MM.1S (cell line): ENCODE measurements at places on chromosomes 5 and 9.

DNA sequence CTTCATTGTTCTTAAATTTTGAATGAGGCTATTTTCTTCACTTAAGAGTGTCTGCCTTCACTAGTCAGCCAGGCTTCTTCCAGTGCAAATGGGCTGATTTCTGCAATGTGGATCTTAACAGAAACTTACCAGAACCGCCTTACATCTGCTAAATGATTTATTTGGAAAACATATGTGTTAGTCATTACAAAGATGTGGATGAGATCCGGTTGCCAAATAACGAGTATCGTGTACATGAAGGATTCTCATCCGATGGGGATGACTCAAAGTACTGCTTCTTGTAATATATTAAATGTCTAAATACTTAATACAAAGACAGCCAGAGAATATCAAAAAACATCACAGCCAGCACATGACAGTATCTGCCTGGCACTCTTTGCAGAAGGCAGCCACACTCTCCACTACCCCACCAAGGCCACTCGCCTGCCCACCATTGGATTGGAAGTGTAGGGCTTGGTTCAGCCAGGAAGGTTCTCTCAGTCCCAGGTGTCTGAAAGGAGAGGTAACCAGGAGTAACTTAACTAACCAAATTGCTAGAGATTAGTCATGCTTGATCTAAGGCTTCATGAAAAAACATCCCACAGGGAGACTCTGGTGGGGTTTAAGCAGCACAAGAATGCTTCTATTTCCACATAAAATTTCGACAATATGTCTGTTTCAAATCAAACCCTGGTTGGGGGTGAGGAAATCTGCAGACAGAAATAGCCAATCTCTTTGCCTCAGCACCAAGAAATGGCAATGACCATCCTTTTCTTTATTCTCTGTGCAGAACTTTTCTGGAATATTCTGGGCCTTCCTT, 174.8 kb downstream of the GADD45G start:
- no peak for DNase-seq

- DNase-seq: no peak
Measured at GRCh38 chr9:122346478-122347347, 24.1 kb upstream of the PTGS1 start.

DNA sequence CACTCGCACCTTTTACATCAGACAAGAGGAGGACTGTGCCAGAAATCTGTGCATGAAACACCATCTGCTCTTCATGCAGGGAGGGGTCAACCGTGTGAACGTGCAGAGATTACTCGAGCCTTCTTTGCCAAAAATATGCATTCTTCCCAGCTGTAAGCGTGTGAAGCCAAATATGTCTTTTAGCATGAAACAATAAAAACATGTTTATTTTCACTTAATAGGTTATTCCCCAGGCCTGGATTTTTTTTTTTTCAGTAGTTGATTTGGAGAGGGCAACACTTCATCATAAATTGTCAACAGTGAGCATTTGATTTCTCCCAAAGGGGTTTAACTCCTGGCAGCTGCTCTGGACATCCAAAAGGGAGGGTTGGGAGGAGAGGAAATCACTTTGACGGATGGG, 23.8 kb downstream of the PLAC8L1 start:
- DNase-seq: no peak

DNA sequence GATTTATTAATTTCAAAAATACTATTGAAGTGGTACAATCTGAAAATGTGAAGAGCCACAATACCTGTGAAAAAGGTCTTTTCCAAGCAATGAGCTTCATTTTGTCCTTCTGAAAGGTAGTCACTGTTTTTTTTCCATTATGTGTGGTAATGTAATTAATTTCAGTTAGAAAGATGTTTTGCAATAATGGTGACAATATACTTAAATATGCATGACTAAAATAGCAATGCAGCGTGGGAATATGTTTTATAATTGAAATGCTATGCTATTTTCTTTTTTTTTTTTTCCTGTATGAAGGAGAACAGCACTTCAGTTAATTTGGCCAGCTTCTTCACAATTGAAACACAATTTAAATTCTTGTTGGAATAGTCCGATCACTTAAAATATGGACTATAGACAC, 41.9 kb downstream of the NPR3 start:
- DNase-seq: no peak

DNA sequence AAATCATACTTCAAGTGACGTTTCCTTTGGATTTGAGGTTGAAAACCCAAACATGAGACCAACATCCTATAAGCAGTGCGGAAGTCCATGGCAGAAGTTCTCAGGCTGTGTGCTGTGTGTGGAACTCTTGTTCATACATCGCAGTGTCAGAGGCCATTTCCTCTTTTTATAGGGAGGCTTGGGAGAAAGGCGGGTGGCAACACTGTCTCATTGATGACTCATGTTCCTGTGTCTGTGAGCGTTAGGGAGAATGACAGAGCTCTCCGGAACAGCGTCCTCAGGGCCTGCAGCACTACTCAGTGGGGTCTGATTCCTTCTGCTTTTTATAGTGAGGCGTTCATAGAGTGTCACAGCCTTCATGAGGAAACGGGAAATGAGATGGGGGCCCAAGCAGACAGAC, 98.8 kb upstream of the BASP1 start:
- no peak for DNase-seq

DNA sequence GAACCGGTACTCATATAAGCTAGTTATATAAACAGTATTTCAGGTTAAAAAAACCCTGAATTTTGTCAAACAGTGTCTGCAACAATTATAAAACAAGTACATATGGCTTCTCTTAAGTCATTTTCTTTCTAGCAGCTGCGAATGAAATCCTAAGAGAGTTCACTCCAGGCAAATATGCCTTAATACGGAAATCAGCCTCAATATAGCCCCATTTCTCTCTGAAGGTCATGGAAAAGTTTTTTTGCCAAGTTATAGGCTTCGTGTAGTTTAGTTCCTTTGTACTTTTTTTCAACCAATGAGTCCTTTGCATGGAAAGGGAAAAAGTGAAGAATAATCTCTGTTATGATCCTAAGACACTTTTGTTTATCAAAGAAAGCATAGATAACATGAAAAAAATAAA, 848.0 kb upstream of the ACO1 start:
- DNase-seq: no peak

DNA sequence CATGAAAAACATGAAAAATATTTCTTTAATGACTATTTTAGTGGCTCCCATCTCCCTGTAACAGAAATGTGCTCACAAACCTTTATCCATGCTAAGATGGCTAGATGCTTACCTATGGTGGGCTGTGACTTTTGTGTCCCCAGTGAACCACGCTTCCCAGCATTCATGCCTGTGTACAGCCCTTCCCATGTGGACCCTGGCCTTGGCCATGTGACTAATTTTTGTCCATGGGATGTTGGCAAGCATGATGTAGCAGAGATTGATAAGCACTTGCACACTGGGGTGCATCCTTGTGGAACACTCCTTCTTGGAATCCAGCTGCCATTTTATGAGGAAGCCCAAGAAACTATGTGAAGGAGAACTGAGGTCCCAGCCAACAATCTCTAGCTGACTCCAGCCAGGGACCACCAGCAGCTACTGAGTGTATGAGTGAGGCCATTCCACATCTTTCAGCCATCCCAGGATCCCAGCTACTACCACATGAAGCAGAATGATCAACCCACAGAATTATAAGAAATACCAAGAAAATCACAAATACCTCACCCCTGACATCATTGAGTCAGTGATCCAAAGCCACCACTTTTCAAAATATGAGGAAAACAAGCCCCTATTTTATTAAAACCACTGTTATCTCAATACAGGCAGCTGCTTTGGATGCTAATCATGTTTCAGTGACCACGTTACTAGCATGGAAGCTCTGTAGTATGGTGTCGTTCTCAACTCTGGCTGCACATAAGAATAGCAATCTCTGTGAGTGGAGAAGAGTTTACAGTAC, 16.1 kb upstream of the RAI14 start:
- no peak for DNase-seq

DNA sequence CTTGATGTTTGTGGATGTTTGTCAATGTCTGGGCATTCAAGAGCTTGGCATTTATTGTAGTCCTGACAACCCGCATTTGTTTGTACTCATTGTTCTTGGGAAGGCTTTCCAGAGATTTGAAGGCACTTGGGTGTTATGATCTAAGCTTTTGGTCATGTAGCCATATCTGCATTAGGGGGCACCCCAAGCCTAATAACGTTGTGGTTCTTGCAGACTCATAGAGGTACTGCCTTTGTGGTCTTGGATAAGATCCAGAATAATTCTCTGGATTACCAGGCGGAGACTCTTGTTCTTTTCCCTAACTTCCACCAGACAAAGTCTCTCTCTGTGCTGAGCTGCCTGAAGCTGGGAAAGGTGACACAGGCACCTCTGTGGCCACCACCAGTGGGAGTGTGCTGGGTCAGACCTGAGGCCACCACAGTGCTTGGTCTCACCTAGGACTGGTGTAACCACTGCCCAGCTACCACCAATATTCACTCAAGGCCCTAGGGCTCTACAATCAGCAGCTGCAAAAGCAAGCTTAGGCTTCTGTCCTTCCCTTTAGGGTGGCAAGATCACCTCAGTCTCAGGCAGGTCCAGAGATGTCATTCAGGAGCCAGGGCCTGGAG, 144.4 kb upstream of the TAS2R1 start:
- no peak for DNase-seq

GRCh38 chr5:157602505-157602904, 26.9 kb upstream of the ADAM19 start:
- DNase-seq: no peak

DNA sequence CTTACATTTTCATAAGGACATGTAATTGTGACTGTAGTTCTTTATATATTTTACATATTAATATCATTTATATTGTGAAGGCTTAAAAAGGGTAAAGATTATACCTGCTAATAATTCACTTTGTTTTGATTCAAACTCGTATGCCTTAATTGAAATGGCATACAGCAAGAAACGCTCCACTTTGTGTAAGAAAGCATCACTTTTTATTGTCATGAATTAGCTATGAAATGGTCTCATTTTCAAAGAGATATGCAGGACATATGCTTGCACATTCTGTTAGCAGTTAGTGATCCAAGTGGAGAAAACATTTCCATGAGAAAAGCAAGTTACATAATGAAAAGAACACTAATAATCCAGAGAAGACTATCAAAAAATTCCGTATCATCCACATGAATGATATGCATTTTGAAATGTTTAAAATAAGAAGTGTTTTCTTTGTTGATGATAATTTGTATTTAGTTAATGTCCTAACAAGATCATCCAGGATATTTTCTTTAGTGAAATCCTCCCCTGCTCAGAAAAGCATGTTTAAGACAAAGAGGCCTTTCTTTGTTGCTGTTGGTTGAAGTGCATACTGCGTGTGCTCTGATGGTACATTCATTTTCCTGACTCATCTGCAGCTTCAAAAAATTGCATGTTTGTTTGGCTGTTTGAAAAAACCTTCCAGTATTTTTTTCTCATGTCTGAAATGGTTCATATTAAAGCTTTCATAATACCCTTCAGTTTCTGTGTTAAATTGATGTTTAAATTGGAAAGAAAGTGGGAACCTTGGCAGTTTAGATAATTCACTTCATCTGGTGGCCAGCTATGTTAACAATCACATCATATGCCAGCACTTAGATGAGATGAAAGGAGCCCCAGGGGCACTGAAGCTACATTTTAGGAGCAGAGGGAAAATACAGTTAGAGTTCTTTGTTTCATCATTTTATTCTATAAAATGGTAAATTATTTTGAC, 242.2 kb downstream of the CSNK1G3 start:
- DNase-seq: no peak

DNA sequence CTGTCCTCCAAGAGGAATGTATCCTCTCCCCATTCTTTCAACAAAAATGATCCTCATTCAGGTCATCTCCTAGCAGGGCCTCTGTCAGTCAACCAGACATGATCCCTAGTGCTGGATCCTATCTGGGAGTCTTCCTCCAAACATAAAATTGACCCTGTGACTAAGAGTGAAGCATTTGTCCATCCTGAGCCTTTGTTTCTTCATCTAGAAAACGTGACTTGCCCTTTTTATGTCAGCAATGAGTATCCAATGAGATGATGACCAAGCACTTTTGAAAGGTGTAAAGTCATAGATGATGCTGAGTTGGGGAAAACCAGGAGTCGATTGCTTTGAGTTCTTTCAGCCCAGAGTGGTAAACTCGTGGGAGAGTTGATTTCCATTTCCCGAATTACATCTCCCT, 143.3 kb downstream of the CMYA5 start:
- DNase-seq: no peak
